ENCODE measurements at places on chromosomes 12 and 14.

- no peak for DNase-seq
Measured at GRCh38 chr12:44889926-44890325, 13.8 kb upstream of the NELL2 start.

GRCh38 chr14:73834261-73834625 is 17.4 kb upstream of the PTGR2 start:
- DNase-seq: no peak

GRCh38 chr12:131101703-131102492 is 148.2 kb downstream of the ADGRD1 start:
- peak; percentile 17 for DNase-seq

DNA sequence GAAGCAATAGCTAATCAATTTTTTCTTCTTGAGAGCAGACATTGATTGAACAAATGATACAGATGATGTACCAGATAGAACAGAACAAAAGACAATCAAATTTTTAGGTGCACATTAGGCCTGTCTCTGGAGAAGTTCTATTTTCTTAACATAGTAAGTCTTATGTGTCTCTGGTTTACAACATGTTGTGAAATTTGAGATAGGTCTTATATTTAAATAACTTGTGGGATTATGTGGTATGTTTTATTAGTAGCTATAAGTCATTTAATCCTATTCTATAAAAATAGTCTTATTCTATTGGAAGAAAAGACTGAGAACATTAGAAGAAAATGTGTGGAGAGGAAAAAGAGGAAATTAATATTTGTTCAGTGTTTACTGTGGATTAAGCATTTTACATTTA is 358.0 kb downstream of the ATP23 start:
- no peak for DNase-seq

Measured in upper lobe of left lung (tissue), 6 donors.